ENCODE measurements at places on chromosomes 4 and X. TPM values are rescaled to one million over a fixed set of nuclear protein-coding genes. Genes with fewer than 3 reads are reported as not detected.

Gene ADRA2C
- 1.4 TPM for total RNA-seq

Gene DEFB131A
- total RNA-seq: not detected

Gene BRS3
- not detected for total RNA-seq

Gene DCK
- total RNA-seq: 8.0 TPM

Gene TNIP3
- total RNA-seq: under 0.01 TPM

Gene UCHL1
- 107 TPM for total RNA-seq

Gene CXorf58
- not detected for total RNA-seq

Gene MAP7D2
- total RNA-seq: not detected

Gene KANTR
- 5.0 TPM for total RNA-seq

Gene GLRA2
- total RNA-seq: not detected

Gene YTHDC1
- 51.6 TPM for total RNA-seq

Gene KLKB1
- total RNA-seq: not detected

Gene MAD2L1
- 9.0 TPM for total RNA-seq

Gene LRIT3
- not detected for total RNA-seq

Gene GUCY1A1
- 0.08 TPM for total RNA-seq

Gene MAGEB2
- not detected for total RNA-seq

Gene CENPI
- total RNA-seq: 0.94 TPM

Gene GPR34
- not detected for total RNA-seq

Gene GYPA
- total RNA-seq: not detected

Gene CLCN4
- 6.0 TPM for total RNA-seq

Gene REST
- total RNA-seq: 9.9 TPM

All from smooth muscle cell of the coronary artery (primary cell).